Panc1 (cell line): ENCODE measurements at places on chromosomes 3 and 15.

GRCh38 chr15:39140060-39140604, 440.7 kb upstream of the THBS1 start:
- DNase-seq: no peak

- DNase-seq: no peak
Measured at GRCh38 chr3:173395073-173395411, 2.5 kb upstream of the NLGN1 start.

DNA sequence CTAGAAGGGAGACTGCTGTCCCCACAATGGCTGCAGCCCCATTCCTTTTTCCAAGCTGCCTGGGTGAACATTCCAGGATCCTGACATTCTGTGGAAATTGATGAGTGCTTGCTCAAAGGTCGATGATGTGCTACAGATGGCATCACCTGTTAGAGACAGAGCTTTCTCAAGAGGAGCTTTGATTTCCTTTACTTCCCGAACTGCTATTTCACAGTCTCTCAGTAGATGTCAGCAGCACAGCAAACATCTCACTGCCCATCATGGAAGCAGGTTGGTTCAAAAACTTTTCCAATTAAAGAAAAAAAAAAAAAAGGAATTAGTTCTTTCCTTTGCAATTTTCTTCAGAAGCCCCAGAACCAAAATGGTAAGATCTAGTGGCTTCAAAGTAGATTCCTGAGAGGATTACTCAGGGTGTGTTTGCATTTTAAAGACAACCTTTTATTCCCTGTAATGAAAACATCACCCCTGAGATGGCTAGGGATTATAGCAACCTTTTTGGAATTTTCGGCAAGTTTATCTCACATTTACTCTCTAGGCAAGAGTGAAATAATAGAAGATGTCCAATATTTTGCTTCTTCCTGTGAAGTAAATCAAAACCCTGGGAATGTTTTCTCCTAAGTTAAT, 44.8 kb downstream of the POLR2M start:
- no peak for DNase-seq

DNA sequence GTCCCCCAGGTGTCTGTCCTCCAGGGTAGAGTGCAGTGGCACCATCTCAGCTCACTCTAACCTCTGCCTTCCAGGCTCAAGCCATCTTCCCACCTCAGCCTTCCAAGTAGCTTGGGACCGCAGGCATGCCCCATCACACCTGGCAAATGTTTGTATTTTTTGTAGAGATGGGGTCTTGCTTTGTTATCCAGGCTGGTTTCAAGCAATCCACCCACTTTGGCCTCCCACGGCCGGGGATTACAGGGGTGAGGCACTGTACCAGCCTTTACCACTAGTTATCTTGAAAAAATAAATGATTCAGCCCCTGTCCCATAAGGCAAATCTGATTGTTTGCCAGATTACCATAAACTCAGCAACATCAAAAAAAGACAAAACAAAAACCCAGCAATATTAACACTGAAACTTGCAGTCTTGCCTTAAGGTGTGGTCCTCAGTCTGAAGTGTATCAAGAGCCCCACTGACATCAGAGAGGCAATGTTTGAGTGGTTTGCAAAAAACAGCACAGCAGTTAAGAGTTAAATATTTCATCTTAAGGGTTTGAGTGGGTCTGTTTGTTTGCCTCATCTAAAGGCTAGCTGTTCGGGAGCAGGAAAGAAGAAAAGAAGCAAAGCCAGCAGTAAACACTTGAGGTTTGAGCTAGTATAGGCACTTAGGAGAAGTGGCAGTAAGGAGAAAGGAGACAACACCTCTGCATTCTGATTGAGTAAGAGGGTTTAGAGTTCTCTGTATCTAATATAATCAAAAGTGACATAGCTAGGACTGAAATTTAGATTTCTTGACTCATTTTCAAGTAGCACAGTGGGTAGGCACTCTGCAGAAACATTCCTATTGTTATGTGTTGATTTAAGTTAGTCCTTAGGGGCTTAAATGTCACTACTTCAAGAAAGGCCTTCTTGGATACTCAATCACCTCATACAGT, 26.3 kb upstream of the EDEM1 start:
- DNase-seq: no peak

DNA sequence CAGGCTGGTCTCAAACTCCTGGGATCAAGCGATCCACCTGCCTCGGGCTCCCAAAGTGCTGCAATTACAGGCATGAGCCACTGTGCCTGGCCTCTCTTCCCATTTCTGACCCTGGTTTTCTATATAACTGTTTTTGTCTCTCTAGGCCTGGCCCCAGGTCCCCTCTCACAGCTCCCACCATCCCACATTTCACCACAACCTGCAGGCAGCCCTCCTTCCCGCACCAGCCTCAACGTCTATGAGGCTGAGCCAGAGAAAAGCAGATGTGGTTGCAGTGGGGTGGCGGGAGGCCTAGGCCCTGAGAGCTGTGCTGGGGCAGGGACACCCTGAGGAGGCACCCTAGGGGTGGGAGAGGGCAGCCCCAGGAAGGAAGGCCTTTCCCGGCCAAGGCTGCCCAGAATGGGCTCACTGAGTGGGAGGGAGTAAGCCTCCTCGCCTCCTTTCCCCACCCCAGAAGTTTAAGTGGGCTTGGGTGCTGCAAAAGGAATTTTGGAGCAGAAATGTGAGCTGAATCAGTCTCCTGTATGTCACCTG, 99.7 kb downstream of the LSM3 start:
- no peak for DNase-seq

DNA sequence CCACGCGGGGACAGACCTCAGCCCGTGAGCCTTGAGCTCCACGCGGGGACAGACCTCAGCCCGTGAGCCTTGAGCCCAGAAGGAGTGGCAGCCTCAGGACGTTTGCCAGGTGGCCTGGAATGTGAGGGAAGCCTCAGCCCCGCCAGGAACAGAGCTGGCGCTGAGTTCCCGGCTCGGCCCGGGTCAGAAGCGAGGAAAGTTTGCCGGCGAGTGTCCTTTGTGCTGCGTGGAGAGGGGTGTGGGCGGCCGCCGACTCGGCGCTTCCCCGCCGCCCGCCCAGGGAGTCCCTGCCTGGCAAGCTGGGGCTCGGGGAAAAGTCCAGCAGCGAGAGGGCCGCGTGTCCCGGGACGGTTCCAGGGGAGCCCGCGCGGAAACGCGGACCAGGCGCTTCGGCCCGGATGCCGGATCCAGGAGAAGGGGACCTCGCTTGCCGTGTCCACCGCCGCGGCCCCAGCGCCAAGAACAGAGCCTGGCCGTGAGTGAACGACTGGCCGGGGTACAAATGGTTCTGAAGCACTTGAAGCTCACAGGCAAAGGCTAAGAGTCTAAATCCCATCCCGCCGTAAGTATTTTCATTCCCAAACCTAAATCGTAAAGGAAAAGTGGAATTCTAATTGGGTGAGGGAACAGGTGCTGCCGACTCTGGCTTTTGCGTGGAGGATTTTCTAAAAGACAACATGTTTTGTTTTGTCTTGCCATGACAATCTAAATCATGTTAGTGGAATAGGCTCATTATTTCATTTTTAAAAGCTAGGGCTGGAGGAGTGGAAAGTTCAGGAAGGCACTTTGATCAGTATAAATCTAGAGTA, 1.7 kb downstream of the LRRN1 start:
- no peak for DNase-seq

GRCh38 chr3:176431038-176431418, 766.3 kb downstream of the TBL1XR1 start:
- no peak for DNase-seq

DNA sequence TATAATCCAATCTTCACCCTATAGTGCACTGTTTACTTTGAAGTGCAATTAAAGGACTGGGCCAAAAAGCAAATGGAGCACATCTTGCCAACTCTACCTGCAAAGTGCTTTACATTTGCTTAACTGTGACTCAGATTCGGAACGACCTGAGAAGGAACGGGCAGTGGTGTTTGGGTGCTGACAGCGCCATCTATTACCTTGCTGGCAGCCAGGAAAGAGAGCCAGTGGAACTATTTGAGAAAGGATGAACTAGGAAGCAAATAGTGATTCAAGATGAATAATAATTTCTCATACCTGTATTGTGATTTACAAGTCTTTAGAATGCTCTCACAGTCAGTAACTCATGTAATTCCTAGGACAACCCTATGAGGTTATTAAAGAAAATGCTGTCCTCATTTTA, 312.9 kb downstream of the PDCD6IP start:
- DNase-seq: no peak

DNA sequence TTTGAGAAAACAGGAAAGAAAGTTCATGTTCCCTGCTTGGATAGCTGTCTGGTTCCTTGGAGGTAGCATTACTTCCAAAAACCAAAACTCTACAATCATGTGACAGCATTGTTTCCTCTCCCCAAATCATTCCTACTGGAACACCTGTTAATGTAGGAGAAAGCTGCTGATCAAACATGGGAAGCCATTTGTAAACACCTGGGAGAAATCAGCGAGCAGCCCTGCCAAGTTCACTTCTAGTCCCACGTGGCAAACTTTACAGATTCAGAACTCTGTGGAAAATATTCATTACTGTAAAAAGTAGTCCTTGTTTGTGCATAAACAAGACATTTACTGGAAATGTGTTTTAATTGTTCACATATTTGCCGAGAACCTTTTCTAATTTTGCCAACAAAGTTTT, 275.5 kb upstream of the AZI2 start:
- no peak for DNase-seq

DNA sequence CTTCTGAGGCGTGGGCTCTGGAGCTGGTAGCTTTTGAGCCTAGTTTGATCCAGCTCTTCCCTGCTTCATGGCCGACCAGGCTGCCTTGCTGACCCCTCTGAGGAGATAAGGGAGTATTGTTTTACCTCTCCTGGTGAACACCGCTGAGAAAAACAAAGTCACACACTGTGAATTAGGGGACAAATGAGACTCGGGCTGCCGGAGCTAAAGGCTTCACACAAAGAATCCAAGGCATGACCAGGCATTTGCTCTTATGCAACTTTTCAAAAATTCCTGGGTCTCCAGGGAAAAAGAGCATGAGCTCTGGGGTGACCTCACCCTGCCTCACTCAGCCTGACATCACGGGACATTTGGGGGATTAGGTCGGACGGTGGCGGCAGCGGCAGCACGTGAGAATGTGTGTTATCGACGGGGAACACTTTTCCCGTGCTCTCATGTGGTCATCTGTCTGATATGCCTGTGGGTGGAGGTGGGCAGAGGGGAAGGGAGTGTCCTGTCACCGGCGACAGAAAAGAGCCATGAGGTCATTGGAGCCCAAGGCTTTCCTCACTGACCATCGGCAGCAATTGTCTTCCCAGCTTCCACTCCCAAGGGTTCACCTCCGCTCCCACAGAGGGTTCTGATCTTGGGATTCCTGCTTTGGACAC, 61.0 kb downstream of the TMEM44 start:
- DNase-seq: no peak

- DNase-seq: no peak
Measured at GRCh38 chr15:59229015-59229414, 22.4 kb downstream of the LDHAL6B start.

- DNase-seq: no peak
Measured at GRCh38 chr3:177119829-177120228, 77.5 kb downstream of the TBL1XR1 start.

DNA sequence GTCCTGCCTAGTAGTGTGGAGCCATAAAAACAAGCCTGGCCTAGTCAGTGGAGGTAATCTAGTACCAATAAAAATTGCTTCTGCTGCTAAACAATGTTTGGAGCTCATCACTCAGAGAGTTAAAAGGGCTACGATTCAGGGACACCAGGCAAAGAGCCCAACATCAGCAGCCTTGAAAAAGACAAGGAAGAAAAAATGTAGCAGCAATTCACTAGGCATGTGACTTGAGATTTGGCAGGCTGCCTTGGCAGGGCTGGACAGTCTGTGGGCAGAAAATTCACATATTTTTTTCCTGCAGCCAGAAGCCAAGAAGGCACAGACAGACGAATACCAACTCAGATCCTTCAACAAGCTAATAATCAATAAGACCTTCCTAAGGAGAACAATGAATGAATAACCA, 47.2 kb downstream of the IGSF11 start:
- no peak for DNase-seq

GRCh38 chr3:38154033-38154494, 11.3 kb upstream of the OXSR1 start:
- no peak for DNase-seq

- no peak for DNase-seq
Measured at GRCh38 chr15:63972801-63973200, 73.5 kb downstream of the DAPK2 start.

- DNase-seq: no peak
Measured at GRCh38 chr3:50230104-50230793, 5.8 kb upstream of the GNAI2 start.

DNA sequence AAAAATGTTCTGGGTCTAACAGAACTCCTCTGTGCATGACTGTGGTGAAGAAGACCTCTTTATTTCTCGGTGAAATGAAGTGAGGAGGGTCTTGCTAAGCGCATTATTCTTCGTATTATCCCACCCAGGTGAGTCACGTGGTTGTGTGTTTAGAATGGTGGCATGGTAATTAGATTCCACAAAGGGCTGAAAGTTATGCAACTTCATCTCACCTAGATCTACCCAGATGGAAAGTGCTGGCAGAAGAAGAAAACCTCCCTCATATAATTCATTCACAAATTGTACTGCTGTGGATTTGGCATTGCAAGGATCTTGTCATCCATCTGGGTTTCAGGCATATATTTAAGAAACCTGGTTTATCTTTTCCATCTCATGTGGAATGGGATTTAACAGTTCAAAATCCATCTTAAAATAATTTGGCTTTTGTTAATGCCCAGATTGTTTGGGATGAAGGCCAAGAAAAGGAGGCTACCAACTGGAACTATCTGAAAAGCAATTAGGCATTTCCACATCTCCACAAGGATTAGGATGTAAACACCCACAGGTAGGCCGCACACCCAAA, 175.3 kb downstream of the PLCL2 start:
- DNase-seq: no peak

DNA sequence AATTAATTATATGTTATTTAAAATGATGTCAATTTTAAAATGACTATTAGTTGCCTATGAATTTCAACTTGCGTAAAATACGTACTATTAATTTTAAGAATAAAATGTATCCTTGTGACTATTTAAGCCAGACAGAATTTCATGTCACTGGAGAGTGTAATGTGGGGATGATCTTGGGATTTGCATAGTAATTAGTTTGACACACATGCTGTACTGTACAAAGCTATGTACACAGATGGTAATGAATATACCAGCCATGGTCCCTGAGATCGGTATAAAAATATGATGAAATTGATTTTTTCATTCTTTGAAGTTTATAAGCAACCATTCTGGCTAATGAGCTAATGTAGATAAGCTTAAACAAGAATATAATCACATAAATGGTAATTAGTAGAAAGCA, 134.4 kb upstream of the ROBO1 start:
- no peak for DNase-seq

DNA sequence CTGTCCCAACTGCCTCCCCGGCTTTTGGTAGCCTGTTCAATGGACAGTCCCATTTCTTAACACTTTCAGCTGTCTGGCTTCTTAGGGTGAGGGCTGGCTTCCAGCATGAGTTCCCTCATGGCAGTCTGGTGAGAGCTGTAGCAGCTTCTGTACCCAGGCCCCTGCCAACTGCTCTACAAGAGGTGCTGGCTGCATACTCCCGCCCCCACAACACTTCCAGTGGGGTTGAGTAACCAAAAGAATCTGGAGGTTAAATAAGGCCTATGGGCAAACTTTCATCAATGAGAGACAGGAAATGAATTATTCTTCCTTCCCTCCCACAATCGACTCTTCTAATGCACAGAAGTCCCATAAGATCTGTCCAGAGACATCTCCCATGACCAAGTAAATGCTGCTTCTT, 145.0 kb downstream of the NEK10 start:
- no peak for DNase-seq

GRCh38 chr3:40985195-40985594, 214.1 kb upstream of the CTNNB1 start:
- no peak for DNase-seq

GRCh38 chr3:65348398-65348995, 660.7 kb upstream of the ADAMTS9 start:
- DNase-seq: no peak

- DNase-seq: no peak
Measured at GRCh38 chr15:57462381-57462780, 86.1 kb downstream of the CGNL1 start.
